ENCODE measurements at places on chromosomes 5 and 9.

DNA sequence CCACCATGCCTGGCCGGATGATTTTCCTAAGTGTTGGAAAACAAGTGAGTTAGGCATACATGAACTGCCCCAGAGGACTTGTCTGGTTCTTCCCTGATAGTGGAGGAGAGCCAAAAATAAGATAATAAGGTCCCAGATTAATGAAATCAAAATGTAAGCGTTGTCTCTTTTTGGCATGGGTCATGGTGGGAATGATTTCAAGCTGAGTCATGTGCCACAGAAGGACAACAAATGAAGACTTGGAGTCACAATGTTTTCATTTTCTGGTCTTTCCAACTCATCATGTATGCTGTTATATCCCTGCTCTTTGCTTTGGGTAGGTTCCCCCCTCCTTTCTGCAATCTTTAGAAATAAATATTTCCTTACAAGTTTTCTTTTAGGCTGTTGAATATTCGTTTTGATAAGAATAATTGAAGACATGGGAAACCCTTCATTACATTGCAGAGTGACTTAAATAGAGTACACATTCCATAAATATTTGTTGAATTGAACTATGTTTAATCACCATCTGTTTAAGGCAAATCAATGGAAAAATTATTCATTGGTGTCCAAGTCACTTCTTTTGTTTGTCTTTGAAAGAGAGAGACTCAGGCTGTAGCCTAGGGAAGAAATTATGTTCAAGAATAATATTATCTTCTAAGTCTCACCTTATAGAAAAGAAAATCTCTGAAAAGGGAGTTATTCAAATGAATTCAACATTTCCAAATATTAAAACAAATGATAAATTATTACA, 196.3 kb downstream of the CSNK1G3 start:
- DNase-seq: no peak

- DNase-seq: no peak
Observed at GRCh38 chr9:111937301-111937700, 40.7 kb downstream of the UGCG start.

GRCh38 chr5:3392306-3392939, 203.2 kb upstream of the IRX1 start:
- DNase-seq: peak; percentile 62

GRCh38 chr9:73844135-73844534, 653.0 kb upstream of the RORB start:
- DNase-seq: no peak

GRCh38 chr5:125376059-125376641, 629.7 kb upstream of the ZNF608 start:
- DNase-seq: no peak

DNA sequence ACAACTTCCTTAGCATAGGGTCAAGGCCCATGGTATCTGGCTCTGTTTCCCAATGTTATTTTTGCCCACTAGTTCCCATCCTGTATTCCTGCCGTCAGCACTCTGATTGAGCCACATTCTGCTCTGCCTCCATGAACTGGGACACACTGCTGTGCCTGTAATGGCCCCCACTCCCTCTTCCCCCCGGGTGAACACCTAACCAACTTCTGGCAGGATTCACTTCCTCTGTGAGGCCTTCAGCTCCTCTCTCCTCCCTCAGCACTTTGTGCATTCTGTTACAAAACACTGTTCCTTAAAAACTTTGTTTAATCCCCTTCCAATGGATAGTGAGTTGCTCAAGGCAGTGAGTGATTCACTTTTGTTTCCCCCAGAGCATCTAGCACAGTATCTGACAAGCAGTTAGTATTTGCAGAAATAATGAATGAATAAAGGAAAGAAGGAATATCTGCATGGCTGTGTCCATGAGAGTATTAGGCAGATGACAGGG, 183.6 kb downstream of the EFNA5 start:
- no peak for DNase-seq

DNA sequence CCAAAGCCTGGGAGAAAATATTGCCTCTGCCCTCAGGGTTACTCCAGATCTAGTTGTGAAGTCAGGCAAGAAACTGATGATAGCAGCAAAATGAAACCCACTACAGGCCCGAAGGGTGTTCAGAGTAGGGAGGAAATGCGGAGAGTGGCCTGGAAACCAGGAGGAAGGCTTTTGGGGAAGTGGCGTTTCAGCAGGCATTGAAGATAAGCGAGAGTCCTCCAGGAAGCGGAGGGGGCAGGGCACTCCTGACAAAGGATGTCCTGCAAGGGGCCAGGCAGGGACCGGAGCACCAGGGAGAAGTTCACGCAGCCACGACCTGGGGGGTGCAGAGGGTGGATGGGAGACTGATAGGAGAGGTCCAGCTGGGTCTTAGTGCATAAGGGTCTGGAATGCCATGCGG, 7.8 kb upstream of the FOXI1 start:
- no peak for DNase-seq

DNA sequence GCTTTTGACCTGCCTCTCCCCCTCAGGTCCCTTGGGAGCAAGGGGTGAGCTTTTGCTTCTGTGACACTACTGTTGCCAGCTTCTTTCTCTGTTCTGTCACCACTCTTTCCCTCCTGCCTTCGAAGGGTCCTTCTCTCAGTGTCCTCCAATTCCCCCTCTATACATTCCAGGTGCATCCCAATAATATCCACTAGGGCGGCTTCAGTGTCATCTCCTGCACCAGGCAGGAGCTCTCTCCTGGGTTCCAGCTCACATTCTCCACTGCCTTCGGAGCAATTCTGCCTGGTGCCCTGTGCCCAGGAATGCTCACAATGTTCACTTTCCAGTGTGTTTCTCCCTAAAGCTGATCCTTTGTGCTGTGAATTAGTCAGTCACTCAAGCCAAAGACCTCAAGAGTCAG, 83.9 kb upstream of the CXCL14 start:
- peak; percentile 52 for DNase-seq

- no peak for DNase-seq
Observed at GRCh38 chr9:86809151-86809550, 138.2 kb downstream of the GAS1 start.

GRCh38 chr5:168156170-168156569, 135.3 kb upstream of the WWC1 start:
- DNase-seq: no peak

GRCh38 chr5:137498301-137498735, 808 bp downstream of the SPOCK1 start:
- DNase-seq: peak; percentile 60

DNA sequence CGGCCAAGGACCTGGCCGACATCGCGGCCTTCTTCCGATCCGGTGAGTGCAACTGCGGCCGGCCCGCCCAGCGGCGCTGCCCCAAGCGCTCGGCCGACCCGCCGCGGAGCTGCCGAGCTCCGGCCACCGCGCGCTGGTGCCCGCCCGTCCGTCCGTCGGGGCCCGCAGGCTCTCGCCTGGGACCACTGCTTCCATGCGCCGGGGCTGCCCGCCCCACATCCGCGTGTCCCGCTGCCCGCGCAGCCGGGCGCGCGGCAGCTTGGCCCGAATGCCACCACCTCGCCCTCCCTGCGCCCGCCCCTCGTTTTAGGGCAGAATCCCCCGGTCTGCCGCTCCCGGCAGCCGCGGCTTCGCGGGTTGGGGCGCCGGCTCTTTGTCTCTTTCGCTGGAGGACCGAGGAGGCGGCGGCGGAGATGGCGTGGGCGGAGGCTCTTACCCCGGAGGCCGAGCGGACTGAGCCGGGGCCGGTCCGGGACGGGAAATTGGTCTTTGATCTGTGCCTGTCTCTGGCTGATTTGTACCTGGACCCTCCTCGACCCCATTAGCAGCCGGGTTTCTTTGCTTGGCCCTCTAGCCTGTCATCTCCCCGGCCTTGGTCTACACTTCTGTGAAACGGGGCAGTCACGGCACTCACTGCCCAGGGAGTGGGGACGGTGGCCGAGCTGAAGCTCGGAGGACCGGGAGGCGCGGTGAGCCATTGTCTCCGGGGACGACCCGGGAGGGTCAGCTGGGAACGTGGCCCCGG, 871 bp downstream of the TRIO start:
- DNase-seq: peak; percentile 40

DNA sequence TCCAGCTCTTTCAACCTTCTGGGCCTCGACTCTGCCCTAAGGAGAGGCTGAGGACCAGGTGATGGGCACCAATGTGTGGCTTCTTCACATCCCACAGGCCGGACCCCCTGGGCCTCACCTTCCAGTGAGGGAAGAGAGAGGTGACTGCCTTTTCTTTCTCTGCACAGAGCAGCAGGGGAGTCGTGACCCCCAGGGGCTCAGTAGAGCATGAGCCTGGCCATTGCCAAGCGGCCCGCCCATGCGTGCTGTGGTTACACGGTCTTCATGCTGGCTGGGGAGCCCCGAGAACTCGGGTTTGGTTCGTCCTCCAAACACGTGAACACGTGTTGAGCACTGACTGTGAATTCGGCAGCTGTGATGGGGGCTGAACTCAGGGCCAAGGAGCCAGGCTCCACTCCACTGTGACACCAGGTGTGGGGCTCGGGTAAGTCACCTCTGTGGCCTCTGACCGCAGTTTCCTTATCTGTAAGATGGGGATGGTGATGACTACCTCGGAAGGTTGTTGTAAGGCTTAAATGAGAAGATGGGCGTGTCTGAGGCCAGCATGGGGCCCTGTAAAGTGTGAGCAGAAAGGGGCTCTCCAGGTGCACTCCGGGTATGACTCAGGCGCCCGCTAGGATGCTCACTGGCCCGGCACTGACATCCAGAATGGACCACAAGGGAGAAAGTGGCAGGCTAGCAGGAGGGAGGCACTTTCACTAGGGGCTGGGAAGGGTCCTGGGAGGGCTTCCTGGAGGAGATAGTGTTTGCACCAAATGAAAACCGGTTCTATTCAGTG, 13.4 kb upstream of the GRHPR start:
- DNase-seq: no peak

DNA sequence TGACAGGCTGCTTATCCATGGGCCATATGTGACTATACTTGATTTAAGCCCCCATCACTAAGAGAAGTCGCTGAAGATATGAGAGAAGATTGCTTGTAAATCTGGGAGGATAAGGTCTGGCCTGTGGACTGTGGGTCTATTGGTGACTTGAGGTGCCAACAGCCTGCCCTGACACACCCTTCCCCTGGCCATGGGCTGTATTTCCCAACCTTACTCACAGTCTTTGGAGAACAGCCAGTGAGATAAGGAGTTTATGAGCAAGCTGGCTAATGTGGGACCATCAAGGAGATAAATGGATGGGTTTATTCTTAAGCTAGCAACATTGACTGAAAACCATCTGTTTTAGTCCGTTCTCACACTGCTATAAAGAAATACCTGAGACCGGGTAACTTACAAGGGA, 231.3 kb downstream of the ZSWIM6 start:
- no peak for DNase-seq

DNA sequence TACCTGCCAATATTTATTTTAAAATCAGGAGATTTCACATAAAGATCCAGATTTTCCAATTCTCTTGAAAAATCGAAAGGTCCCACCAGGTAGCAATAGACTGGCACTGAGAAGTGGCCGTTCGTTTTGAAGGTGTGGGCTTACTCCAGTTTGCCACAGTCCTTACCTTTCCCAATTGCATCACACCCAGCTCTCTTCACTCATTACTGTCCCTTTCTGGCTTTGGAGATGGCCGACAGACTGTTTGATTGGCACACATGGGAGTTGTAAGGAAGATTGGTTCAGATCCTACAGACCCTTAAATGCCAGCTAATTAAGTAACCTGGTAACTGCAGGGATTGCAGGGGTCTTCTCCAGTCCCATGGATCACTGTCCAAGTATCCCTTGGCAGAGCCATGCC, 68.7 kb upstream of the LARP1 start:
- DNase-seq: no peak

GRCh38 chr5:24080046-24080445, 564.7 kb downstream of the CDH10 start:
- no peak for DNase-seq

All from iPS-NIHi11 (cell line).